CD4-positive, alpha-beta T cell (primary cell): ENCODE measurements at places on chromosomes 11 and 22.

GRCh38 chr11:78048561-78048960 is 15.1 kb upstream of the THRSP start:
- H3K4me1 ChIP-seq: peaks cover 10% of the 10 kb centered on the region
- no peak for DNase-seq
- H3K4me3 ChIP-seq: no peak overlapping the region
- H3K27ac ChIP-seq: no peak overlapping the region

DNA sequence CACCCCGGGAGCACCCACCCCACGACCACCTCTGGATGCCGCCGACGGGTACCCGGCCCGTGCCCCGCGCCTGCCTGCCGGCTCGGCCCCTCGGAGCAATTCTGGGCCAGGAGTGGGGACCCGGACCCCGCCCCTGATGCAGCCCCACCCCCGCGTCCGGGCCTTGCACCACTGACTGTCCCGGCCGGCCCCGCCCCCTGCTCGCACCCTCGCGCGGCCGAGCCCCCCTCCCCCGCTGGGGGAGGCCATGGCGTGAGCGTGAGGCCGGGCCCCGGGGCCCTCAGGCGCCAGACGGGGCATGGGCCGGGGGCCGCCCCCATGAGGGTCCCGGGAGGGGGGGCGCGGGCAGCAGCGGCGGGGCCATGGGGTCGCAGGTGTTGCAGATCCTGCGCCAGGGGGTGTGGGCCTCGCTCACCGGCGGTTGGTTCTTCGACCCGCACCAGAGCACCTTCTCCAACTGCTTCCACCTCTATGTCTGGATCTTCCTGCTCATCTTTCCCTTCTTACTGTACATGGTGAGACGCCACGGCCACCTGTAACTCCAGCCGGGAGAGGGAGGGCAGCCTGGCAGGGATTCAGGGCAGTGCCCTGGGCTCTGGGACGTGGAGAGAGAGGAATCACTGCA is 486 bp downstream of the PCNX3 start:
- H3K4me3 ChIP-seq: peak overlapping the region; percentile 93
- H3K36me3 ChIP-seq: peaks cover 47% of the 10 kb centered on the region
- H3K4me1 ChIP-seq: peaks cover 60% of the 10 kb centered on the region
- peak overlapping the region; percentile 78 for H3K27ac ChIP-seq
- no peaks in the 10 kb centered on the region for H3K27me3 ChIP-seq

GRCh38 chr11:61966734-61967115 is 709 bp downstream of the FTH1 start:
- peaks cover 55% of the 10 kb centered on the region for H3K4me1 ChIP-seq
- peak; percentile 18 for DNase-seq
- H3K27me3 ChIP-seq: no peaks in the 10 kb centered on the region
- H3K4me3 ChIP-seq: peak overlapping the region; percentile 98

GRCh38 chr22:20039683-20040325 is 18.9 kb downstream of the TANGO2 start:
- H3K36me3 ChIP-seq: peaks cover 54% of the 10 kb centered on the region
- DNase-seq: no peak
- peaks cover 9% of the 10 kb centered on the region for H3K4me1 ChIP-seq
- H3K27ac ChIP-seq: no peak overlapping the region

GRCh38 chr22:20940904-20941385 is 23.7 kb downstream of the CRKL start:
- peaks cover 36% of the 10 kb centered on the region for H3K36me3 ChIP-seq
- no peak for DNase-seq
- H3K4me1 ChIP-seq: peaks cover 62% of the 10 kb centered on the region
- H3K27ac ChIP-seq: no peak overlapping the region
- no peaks in the 10 kb centered on the region for H3K27me3 ChIP-seq

DNA sequence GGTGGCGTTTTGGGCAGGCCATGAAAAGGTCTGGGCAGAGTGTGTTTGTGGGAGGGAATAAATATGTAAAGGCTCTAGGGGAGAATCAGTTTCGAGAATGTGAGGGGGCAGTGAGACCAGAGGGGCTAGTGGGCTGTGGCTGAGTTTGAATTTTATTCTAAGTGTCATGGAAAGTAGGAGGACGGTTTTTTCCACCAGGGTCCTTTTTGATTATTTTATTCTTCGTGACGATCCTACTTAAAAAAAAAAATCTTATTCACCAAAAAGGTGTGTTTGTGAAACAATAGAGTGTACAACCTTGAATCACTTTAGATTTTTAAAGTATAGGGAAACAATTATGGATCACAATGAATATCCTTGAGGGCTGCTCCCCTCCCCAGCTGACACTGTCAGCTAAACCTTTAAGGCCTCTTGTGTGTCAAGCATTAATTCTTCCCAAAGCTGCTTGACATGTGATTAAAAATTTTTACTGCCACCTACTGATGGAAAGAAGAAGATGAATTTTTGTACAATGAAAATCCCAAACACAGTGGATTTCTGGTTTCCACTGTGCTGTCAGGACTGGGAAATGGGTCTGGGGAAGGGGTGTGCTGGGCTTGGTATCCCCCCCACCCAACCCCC is 107.5 kb upstream of the OR4B1 start:
- DNase-seq: peak; percentile 63
- peak overlapping the region; percentile 45 for H3K4me3 ChIP-seq
- no peaks in the 10 kb centered on the region for H3K27me3 ChIP-seq

DNA sequence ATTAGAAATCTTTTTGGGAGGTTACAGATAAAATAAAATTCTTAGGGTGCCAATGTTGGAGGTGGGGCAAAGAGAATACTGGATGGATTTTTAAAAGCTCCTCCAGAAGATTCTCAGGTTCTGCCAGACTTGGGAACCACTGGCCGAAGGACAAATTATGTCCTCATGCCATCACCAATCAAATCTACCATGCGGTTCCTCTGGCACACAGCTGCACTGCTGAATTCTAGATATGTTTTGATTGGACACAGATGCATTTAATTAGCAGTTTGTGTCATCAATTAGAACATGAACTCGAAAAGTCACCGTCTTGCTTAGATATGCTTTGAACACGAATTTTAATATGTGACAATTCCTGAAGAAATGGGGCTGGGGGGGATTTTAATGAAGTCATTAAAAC is 1269.2 kb downstream of the LRRC4C start:
- DNase-seq: no peak
- H3K27ac ChIP-seq: no peak overlapping the region
- no peak overlapping the region for H3K4me3 ChIP-seq
- no peaks in the 10 kb centered on the region for H3K27me3 ChIP-seq
- no peaks in the 10 kb centered on the region for H3K4me1 ChIP-seq

GRCh38 chr11:61828379-61828628 is 204 bp downstream of the FADS2 start:
- H3K27ac ChIP-seq: no peak overlapping the region
- no peak for DNase-seq
- peak overlapping the region; percentile 64 for H3K4me3 ChIP-seq
- H3K36me3 ChIP-seq: no peaks in the 10 kb centered on the region

DNA sequence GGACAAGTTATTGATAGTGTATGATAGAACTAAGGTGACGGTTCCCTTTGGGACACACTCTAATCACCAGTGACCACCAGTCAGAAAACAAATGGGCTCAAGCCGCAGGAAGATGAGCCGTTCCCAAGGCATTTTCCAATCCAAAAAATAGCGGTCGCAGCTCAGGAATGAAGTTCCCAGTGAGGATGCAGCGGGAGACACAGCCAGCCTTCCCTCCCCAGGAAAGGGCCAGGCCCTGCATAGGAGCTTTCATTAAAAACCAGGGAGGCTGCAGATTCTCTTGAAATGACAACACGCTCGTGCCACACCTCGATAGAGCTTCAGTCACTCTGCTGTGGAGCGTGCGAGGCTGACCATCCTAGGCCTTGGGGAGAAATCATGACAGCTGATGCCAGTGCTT is 65.8 kb upstream of the WNT7B start:
- peaks cover 33% of the 10 kb centered on the region for H3K4me1 ChIP-seq
- H3K36me3 ChIP-seq: no peaks in the 10 kb centered on the region
- no peak overlapping the region for H3K4me3 ChIP-seq
- no peak overlapping the region for H3K27ac ChIP-seq

GRCh38 chr11:14359501-14360031 is 583 bp upstream of the RRAS2 start:
- no peaks in the 10 kb centered on the region for H3K27me3 ChIP-seq
- H3K4me1 ChIP-seq: peaks cover 13% of the 10 kb centered on the region
- no peak overlapping the region for H3K27ac ChIP-seq
- H3K4me3 ChIP-seq: peak overlapping the region; percentile 69

- no peak overlapping the region for H3K27ac ChIP-seq
- H3K27me3 ChIP-seq: no peaks in the 10 kb centered on the region
- no peak overlapping the region for H3K4me3 ChIP-seq
Observed at GRCh38 chr22:39534591-39535356, 2.2 kb upstream of the RPS19BP1 start.

- peaks cover 26% of the 10 kb centered on the region for H3K4me1 ChIP-seq
- no peaks in the 10 kb centered on the region for H3K36me3 ChIP-seq
- H3K27me3 ChIP-seq: no peaks in the 10 kb centered on the region
- H3K4me3 ChIP-seq: no peak overlapping the region
Observed at GRCh38 chr11:44258190-44258489, 51.8 kb downstream of the ALX4 start.

- DNase-seq: no peak
- no peaks in the 10 kb centered on the region for H3K27me3 ChIP-seq
- H3K27ac ChIP-seq: no peak overlapping the region
- no peak overlapping the region for H3K4me3 ChIP-seq
Observed at GRCh38 chr11:99513368-99513767, 492.6 kb downstream of the CNTN5 start.

GRCh38 chr11:46537121-46537520 is 56.7 kb downstream of the AMBRA1 start:
- peaks cover 21% of the 10 kb centered on the region for H3K36me3 ChIP-seq
- peaks cover 3% of the 10 kb centered on the region for H3K4me1 ChIP-seq
- H3K4me3 ChIP-seq: no peak overlapping the region
- no peaks in the 10 kb centered on the region for H3K27me3 ChIP-seq
- no peak overlapping the region for H3K27ac ChIP-seq

GRCh38 chr11:48019217-48019584 is 38.8 kb downstream of the PTPRJ start:
- no peak overlapping the region for H3K4me3 ChIP-seq
- peaks cover 71% of the 10 kb centered on the region for H3K4me1 ChIP-seq
- H3K27ac ChIP-seq: peak overlapping the region; percentile 24
- no peaks in the 10 kb centered on the region for H3K36me3 ChIP-seq

- H3K4me3 ChIP-seq: no peak overlapping the region
- no peaks in the 10 kb centered on the region for H3K4me1 ChIP-seq
- no peak overlapping the region for H3K27ac ChIP-seq
- no peaks in the 10 kb centered on the region for H3K27me3 ChIP-seq
Observed at GRCh38 chr11:75644370-75644769, 24.5 kb downstream of the MAP6 start.

GRCh38 chr22:23767303-23767672 is 484 bp downstream of the CHCHD10 start:
- peaks cover 68% of the 10 kb centered on the region for H3K4me1 ChIP-seq
- H3K27ac ChIP-seq: no peak overlapping the region
- no peaks in the 10 kb centered on the region for H3K36me3 ChIP-seq
- H3K4me3 ChIP-seq: peak overlapping the region; percentile 85

GRCh38 chr11:70341881-70342429 is 56.4 kb upstream of the CTTN start:
- H3K27me3 ChIP-seq: no peaks in the 10 kb centered on the region
- peaks cover 71% of the 10 kb centered on the region for H3K36me3 ChIP-seq
- no peak overlapping the region for H3K27ac ChIP-seq
- no peak for DNase-seq
- no peaks in the 10 kb centered on the region for H3K4me1 ChIP-seq
- no peak overlapping the region for H3K4me3 ChIP-seq

GRCh38 chr22:28172892-28173670 is 254.0 kb upstream of the PITPNB start:
- H3K27ac ChIP-seq: no peak overlapping the region
- H3K36me3 ChIP-seq: no peaks in the 10 kb centered on the region
- no peaks in the 10 kb centered on the region for H3K4me1 ChIP-seq
- H3K27me3 ChIP-seq: no peaks in the 10 kb centered on the region
- no peak overlapping the region for H3K4me3 ChIP-seq
- DNase-seq: no peak

DNA sequence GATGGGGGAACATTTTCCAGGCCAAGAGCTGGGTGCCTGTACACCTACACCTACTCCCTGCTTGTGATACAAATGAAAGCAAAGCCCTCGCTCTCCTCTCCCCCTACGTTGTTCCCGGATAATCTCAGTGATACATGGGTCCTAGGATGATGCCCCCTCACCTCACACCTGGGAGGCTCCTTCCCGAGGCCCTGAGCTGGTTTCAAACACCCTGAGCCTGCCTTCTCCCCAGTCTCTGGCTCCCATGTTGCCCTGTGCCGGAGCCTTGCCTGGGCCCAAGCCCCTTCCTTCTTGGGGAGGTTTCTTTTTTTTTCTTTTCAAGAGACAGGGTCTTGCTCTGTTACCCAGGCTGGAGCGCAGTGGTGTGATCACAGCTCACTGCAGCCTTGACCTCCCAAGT is 23.3 kb downstream of the TRMU start:
- DNase-seq: no peak
- H3K4me3 ChIP-seq: no peak overlapping the region
- H3K27me3 ChIP-seq: no peaks in the 10 kb centered on the region
- peaks cover 3% of the 10 kb centered on the region for H3K4me1 ChIP-seq
- H3K36me3 ChIP-seq: peaks cover 26% of the 10 kb centered on the region
- no peak overlapping the region for H3K27ac ChIP-seq

DNA sequence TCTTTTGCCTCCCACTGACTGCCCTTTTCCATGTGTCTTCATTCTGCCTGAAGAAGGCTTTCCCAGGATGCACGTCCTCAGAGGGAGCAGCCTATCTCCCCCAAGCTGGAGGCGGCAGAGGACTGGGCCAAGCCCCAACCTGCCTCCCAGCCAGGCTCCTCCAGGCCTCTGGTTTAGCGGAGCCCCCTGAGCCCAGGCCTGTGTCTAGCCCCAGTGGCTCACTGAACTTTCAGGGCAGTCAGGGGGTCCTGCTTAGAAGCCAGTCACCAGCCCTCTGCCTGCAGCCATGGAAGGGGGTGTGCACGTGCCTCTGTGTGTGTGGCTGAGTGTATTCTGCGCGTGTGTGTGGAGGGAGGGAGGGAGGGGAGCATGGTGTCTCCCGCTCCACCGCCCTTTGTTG is 10.4 kb upstream of the GRK2 start:
- H3K27me3 ChIP-seq: no peaks in the 10 kb centered on the region
- peaks cover 20% of the 10 kb centered on the region for H3K4me1 ChIP-seq
- H3K27ac ChIP-seq: no peak overlapping the region
- peaks cover 65% of the 10 kb centered on the region for H3K36me3 ChIP-seq
- no peak for DNase-seq

DNA sequence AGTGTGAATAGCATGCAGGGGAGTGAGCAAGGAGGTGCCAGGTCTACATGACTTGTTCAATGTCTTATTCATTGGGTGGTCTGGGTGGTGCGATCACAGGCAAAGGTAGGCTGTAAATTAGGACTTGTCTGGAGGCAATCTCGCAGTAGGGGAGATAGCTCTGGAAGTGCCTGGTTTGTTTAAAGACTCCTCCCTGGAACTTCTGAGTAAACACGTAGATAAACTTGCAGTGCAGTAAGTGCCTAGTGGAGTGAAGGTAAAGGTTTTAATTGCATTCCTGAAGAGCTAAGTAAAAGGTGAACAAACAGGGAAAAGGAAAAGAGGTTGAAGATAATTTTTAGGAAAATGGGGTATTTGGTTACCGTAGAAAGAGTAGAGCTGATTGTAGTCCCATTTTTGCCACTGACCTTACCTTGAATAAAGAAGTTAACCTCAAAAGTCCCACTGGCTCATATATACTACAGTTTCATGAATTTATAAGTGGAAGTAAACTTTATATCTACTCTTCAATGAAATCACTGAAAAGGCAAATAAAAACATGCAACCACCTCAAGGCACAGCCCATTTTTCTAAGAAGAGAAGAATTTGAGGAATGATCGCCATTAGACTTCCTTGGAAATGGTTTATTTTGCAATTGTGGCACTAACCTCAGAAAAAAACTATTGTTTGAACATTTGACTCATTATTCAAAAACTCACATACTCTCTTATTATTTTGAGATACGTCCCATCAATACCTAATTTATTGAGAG is 44.3 kb downstream of the AASDHPPT start:
- H3K27me3 ChIP-seq: no peaks in the 10 kb centered on the region
- H3K36me3 ChIP-seq: no peaks in the 10 kb centered on the region
- H3K4me1 ChIP-seq: no peaks in the 10 kb centered on the region
